Left ventricle myocardium inferior (tissue), 1 donor: ENCODE measurements at places on chromosomes 1 and 21. TPM values are rescaled to one million over a fixed set of nuclear protein-coding genes. Genes with fewer than 3 reads are reported as not detected.

DNA sequence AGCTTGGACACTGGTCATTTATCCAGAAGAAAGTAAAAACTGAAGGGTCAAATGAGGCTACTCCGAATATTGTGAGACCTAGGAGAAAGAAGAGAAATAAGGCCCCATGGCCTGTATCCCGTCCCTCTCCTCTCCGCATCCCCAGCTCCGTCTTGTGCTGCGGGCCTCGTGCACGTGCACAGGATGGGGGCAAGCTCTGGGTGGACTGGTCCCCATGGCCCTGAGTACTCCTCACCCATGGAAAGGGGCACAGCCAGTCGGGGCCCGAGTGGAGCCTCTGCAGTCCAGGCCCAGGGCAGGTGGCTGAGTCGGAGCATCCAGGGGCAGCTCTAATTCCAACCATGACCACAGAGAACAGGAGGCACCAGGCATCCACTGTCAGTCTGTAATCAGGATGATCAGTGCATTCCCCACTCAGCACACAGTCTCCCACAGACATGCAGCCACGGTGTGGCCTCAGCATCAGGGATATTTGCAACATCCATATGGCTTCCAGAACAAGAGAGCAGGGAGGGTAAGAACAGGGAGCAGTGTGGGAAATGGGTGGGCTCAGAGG lies 12.5 kb upstream of the OLIG1 start:
- peaks cover 13% of the 10 kb centered on the region for H3K4me1 ChIP-seq
- no peak overlapping the region for H3K27ac ChIP-seq
- H3K27me3 ChIP-seq: peaks cover 42% of the 10 kb centered on the region
- H3K36me3 ChIP-seq: no peaks in the 10 kb centered on the region
- no peak for DNase-seq
- H3K4me3 ChIP-seq: no peak overlapping the region

Gene C1QB
- total RNA-seq: 96.2 TPM

- H3K27ac ChIP-seq: no peak overlapping the region
- peaks cover 86% of the 10 kb centered on the region for H3K27me3 ChIP-seq
- no peaks in the 10 kb centered on the region for H3K4me1 ChIP-seq
- no peaks in the 10 kb centered on the region for H3K36me3 ChIP-seq
- no peak for DNase-seq
- H3K4me3 ChIP-seq: no peak overlapping the region
Measured at GRCh38 chr1:34587761-34588160, 167.1 kb upstream of the GJB5 start.

DNA sequence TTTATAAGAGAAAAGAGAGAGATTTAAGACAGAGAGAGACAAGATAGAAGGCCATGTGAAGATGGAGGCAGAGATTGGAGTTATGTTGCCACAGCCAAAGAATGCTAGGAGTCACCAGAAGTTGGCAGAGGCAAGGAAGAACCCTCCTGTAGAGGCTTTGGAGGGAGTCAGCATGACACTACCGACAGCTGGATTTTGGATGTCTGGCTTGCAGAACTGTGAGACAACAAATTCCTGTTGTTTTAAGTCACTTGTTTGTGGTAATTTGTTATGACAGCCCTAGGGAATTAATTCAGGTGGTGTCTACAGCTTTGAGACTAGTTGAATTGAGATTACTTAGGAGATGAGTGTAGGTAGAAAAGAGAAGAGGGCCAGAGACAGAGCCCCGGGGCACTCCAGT lies 158.5 kb downstream of the DNM3 start:
- no peak overlapping the region for H3K27ac ChIP-seq
- no peak overlapping the region for H3K4me3 ChIP-seq
- H3K27me3 ChIP-seq: no peaks in the 10 kb centered on the region
- DNase-seq: no peak

DNA sequence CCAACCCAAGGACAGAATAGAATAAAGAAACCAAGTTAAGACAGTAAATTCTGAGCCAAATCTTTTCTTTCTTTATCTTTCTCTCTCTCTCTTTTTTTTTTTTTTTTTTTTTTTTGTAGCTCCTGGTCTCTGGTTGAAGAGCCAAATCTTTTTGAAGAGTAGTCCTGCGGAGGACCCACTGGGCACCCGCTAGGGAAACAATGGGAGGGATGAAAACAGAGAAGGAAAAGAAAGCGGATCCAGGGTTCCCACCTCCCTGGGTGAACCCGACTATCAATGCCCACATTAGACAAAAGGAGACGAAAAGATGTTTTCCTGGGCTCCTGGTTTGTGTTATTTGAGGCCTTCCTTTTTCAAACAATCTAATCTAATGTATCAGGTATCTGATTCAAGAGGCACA lies 49.8 kb upstream of the FBXO28 start:
- no peak overlapping the region for H3K4me3 ChIP-seq
- H3K27ac ChIP-seq: no peak overlapping the region
- no peaks in the 10 kb centered on the region for H3K4me1 ChIP-seq
- no peaks in the 10 kb centered on the region for H3K36me3 ChIP-seq

Gene OR2AK2
- not detected for total RNA-seq
